LNCaP clone FGC (cell line): ENCODE measurements at places on chromosomes 1 and 21.

DNA sequence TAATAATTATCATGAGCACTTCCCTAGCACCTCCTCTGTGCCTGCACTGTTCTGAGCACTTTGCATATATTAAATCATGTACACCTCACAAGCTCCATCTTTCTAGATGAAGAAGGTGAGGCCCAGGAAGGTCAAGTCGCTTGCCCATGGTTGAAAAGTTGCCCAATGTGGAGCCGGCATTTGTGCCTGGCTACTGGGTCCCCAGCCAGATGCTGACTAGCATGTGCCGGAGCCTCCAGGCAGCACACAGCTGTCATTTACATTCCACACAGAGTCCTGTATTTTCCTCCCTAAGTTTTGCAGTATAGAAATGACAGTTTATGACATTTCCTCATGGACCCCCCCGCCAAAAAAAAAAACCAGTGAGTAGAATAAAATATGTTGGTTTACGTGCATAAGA lies 94.3 kb downstream of the BCAR3 start:
- DNase-seq, result no peak

GRCh38 chr1:34768856-34769255 lies 9.3 kb downstream of the GJB4 start:
- DNase-seq, result no peak

- DNase-seq, result no peak
Observed at GRCh38 chr1:96364576-96364975, 357.0 kb upstream of the PTBP2 start.

GRCh38 chr1:228109962-228110488 lies 926 bp upstream of the MRPL55 start:
- no peak for DNase-seq

- no peak for DNase-seq
Observed at GRCh38 chr21:29540289-29540688, 241.6 kb downstream of the BACH1 start.

- DNase-seq, result no peak
Observed at GRCh38 chr1:188240772-188241406, 1412.1 kb downstream of the PLA2G4A start.

- DNase-seq, result no peak
Observed at GRCh38 chr1:33899746-33900145, 35.9 kb downstream of the HMGB4 start.

DNA sequence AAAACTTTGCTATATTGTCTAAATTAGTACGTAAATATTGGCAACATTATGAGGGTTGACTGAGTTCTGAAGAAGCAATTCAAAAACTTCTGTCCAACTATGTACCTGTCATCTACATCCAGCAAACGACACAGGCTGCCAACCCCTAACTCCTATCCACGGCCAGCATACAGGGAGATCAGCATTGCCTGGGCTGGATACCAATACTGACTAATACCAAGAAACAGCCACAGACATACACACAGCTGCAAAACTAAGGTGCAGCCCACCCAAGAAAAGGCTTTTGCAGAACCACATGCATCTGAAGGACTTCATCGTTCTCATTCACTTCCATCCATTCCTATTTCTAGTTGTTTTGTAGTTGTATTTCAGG lies 2.0 kb downstream of the KIAA0319L start:
- DNase-seq, result no peak

- no peak for DNase-seq
Observed at GRCh38 chr1:244869364-244869827, 5.1 kb upstream of the HNRNPU start.

DNA sequence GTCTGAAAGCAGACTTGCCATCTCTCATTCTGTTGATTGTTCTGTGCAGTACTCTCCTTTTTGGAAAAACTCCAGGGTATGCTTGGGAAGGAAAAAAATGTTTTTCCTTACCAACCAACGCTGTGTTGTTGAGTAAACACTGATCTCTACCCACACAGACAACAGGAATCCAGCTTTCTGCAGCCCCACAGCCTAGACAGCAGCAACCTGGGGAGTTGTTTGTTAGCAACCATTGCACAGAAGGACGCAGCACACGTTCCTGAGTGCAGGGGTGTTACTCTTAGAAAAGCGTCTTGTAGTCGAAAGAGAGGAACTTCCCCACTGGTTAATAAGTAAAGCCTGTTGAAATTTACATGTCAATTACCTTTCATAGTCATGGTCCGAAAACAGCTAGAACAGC lies 56.6 kb downstream of the SMYD2 start:
- DNase-seq, result no peak

GRCh38 chr1:155889566-155889965 lies 21.6 kb downstream of the RIT1 start:
- DNase-seq, result no peak

DNA sequence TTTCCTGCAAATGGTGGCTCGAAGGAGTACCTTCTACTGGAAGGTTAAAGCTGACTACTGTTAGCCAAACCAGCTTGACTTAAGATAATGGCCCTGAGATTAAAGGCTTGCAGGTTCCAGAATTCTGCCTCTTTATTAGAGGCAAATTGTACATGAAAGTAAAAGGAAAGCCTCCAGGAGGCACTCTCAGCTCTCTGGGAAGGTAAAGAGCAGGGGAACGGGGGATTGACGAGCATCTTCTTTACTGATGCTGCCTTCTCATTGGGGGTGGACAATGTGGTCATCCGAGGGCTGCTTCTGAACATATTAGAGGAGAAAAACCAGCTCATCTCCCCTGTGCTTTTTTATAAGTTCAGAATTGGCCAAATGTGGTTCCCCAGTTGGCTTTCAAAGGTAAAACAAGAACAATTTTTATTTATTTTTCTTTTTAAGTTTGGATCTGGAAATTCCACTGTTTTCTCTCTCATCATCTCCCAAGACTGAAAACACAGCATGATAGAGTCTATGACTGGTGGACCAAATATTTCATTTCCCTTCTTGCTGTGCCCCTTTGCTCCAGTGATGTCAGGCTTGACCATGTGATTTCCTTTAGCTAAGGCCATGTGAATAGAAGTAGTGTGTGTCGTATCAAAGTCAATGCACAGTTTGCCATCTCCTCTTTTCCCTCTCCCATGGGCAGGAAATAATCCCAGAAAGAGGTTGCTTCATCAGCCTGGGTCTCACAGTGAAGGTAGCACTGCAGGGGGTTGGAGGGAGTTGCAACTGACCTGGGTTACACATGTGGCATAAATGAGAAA lies 292.7 kb downstream of the PRDM2 start:
- no peak for DNase-seq

DNA sequence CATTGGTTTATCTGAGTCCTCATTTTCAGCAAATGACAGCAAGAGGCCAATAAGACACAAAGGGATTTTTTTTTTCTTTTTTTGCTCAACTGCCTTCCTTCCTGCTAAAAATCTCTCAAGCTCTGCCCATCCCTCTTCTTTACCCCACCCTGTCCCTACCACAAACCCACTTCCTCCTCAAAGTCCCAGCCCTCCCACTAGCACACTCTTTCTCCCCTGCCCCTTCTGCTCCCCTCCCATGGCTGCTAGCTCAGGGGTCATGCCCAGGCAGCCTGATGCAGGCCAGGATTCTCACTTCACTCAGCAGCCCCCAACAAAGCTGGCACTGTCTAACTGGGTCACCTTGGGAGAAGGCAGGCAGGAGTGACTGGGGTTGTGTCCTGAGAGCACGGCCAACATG lies 28.8 kb upstream of the PPP2R5A start:
- no peak for DNase-seq

GRCh38 chr1:100597784-100598183 lies 59.8 kb downstream of the GPR88 start:
- DNase-seq, result no peak

- DNase-seq, result no peak
Observed at GRCh38 chr1:232915212-232915611, 35.2 kb upstream of the NTPCR start.

DNA sequence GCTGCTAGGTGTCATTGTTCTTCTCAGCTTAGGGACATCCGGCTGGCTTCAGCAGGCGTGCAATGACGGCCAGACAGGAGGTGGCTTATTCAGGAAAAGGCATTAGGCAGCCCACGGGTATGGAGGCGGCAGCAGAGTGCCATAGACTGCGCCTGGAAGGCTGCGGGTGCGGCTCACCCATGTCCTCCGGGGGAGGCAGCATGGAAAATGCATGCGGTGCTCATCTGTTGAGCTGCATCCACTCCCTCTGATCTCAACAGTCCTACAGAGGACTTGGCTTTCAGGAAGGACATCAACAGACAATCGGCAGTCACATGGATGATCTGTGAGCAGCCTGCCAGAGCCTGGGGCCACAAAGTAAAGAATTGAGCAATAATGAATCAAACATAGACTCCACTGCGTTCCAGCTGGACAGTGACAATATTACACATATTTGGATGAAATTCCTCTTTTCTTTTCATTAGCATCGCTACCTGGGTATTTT lies 42.9 kb downstream of the UMODL1 start:
- DNase-seq, result peak; percentile 27

- DNase-seq, result no peak
Observed at GRCh38 chr21:43590194-43590593, 69.1 kb downstream of the HSF2BP start.

DNA sequence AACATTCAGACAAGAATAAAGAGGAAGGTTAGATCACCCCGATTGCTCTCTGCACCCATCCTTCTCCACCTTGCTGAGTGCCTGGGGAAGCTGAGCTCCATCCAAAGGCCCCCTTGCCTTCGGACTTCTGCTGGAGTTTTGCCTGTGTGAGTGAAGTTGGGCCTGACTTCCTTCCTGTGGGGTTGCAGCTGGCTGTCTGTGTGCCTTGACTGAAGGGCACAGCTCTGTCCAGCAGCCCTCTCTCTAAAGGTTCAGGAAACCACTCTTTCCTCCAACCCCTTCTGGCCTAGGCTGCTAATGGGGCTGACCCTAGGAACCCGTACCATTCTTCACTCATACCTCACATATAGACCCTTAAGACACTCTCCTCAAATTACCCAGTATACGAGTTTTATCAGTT lies 173.4 kb upstream of the HMCN1 start:
- DNase-seq, result no peak

- DNase-seq, result no peak
Observed at GRCh38 chr1:192933744-192934143, 124.9 kb downstream of the RGS2 start.

- no peak for DNase-seq
Observed at GRCh38 chr1:235720544-235720943, 71.0 kb upstream of the GNG4 start.

DNA sequence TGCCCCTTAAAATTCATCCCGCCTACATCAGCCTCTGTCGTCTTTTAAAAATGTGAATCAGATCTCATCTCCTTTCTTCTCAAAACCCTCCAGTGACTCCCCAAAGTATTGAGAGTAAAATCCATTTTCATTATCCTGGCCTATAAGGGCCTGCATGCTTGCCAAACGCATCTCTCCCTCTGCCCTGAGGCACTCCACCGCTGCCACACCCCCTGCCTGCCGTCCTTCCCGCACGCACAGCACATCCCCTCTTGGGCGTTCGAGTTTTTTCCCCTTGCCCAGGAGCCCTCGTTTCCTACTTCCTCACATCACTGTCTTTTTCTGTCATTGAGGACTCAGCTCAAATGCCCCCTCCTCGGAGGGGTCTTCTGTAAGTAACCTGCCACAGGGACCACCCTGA lies 53.3 kb upstream of the MTR start:
- DNase-seq, result no peak

- DNase-seq, result no peak
Observed at GRCh38 chr1:85504417-85504816, 39.5 kb upstream of the DDAH1 start.
